ENCODE measurements at places on chromosomes 12 and 14.

DNA sequence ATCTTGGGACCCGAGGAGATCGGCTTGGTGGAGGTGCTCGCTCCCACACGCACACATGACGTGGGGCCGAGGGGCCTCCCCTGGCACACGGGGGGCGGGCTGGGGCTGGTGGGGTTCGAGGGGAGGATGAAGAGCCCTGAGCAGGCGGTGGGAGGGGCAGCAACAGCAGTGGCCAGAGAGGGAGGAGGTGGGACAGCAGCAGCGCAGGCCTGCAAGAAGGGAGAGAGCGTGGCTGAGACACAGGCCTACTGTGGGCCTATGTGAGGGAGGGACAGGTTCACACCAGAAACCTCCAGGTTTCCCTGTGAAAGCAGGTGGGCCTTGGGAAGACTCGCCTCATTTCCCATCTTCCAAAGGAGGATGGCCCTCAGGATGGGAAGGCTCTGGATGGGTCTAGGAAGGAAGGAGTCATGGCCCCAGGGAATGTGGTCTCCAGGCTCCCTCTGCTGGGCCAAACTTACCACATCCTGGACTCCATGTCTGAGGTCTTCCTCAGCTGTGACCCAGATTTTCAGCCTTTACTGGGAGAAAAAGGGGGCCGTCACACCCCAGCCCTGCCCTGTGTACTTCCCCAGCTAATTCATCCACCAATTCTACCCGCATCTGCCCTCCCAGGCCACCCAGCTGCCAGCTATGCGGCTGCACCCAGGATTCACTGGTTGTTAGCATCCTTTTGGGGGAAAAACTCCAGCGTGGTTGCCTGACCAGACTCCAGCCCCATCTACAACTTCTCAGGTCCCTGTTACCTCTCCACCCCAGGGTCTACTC is 2.8 kb downstream of the PIANP start:
- no peak for DNase-seq

DNA sequence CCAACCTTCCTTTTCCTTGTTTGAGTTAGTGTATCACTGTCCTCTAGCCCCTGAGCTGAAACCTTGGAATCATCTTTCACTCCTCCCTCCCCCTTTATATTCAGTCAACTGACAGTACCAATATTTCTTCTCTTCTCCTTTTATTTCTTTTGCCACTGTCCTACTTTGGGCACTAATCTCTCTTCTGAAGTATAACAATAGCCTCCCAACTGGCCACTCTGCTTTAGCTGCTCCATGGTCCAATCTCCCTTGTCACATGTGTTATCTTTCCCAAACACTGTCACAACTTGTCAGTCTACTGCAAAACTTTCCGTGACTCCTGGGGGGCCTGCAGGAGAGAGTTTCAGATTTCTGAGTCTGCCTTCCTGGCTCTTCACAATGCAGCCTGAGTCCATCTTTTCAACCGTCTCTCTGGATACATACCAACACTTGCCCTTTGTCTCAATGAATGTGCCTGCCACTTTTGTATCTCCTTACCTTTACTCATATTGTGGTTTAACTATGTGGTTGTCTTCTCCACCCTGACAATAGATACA is 471.2 kb downstream of the DIO2 start:
- no peak for DNase-seq

- no peak for DNase-seq
Observed at GRCh38 chr14:95102680-95103044, 54.7 kb downstream of the DICER1 start.

DNA sequence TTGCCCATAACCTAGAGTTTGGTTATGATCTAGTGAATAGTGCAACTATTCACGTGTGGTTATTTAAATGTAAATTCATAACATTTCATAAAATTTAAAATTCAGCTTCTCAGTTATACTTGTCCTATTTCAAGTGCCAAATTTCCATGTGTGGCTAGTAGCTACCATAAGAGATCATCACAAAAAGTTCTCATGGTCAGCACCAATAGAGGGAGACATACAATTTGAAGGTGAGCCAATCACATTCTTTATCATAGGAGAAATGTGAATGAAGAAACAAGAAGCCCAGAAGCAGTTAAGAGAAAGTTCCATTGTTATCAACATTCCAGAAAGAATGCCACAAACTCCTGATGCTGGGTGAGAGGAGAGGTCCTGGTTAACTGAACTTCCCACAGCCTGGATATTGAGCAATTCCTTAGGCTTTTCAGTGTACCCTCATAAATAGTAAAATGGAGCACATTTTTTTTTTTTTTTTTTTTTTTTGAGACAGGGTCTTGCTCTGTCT is 892.9 kb upstream of the USP15 start:
- no peak for DNase-seq

- no peak for DNase-seq
Observed at GRCh38 chr12:70744178-70744577, 106.9 kb upstream of the PTPRB start.

GRCh38 chr14:80475074-80475473 is 263.8 kb upstream of the DIO2 start:
- no peak for DNase-seq

- DNase-seq: no peak
Observed at GRCh38 chr12:100737168-100737567, 57.4 kb upstream of the ANO4 start.
